ENCODE measurements at places on chromosomes 6 and 20.
A peak's percentile ranks its signal among the peaks of the same experiment; 100 is the strongest.

GRCh38 chr20:59821201-59821600, 112.2 kb downstream of the SYCP2 start:
- DNase-seq, result no peak

DNA sequence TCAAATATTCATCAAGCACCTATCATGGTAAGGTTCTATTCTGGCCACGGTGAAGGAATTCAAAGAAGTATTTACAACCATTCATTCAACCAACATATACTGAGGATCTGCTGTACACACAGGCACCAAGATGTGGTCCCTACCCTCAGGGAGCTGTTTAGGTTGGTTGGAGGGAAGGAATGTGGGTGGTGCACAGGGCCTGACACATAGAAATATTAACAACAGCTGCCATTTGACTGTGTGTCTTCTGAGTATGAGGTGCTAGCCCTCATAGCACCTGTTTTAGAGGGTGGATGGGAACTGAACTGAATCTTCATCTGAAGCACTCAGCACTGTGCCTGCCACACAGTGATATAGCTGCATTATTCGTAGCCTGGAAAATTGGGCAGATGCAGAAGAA, 7.3 kb downstream of the SNPH start:
- DNase-seq, result no peak

DNA sequence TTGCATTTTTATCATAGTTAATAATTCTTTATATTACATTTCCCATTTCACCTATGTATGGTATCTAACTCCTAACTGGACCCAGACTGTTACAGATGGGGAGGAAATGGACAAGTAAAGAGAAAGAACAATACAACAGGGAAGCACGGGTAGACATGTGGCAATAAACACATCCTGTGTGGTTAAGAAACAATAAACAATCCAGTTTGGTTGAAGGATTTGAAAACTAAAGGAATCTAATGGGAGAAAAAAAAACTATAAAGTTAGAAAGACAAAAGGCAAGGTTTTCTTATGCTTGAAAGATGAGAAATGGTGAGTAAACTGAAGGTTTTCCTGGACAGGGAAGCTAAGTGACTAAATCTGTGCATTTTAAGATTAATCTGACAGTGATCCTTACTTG, 34.9 kb upstream of the ALDH8A1 start:
- DNase-seq, result no peak

- DNase-seq, result no peak
Observed at GRCh38 chr20:48797275-48797825, 30.4 kb downstream of the PREX1 start.

DNA sequence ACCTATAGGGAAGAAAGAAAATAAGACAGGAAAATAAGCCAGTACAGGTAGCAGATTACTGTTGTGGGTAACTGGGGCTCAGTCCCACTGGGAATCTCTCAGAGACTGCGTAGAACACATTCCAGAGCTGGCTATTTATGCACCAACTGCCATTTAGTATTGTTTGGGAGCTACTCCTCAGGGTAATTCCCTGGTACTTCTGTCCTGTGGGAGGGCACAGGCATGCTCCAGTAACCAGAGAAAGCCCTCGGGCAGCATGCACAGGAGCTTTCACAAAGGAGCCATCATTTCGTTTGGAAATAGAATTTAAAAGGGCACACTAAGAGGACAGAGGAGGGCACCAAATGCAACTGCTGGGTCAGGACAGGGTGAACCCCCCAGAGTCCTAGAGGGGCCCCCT, 148.0 kb upstream of the LRFN2 start:
- DNase-seq, result no peak

DNA sequence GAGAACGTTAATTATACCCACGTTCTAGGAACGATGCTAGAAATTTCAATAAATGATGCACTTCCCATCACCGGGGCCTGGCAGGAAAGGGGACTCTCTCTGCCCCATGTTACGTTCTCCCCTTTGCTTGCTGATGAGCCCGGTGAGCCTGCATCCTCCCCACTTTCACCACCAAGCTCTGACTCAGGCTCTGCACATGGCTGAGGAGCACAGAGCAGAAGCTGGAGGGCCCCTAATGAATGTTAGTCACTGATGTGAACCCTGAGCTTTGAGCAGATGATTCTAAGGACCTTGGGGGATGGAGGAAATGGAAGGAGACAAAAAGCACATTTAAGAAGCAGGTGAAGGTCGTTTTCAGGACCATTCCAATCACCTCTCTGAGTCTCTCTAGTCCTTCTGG, 468.2 kb upstream of the ARID1B start:
- no peak for DNase-seq

DNA sequence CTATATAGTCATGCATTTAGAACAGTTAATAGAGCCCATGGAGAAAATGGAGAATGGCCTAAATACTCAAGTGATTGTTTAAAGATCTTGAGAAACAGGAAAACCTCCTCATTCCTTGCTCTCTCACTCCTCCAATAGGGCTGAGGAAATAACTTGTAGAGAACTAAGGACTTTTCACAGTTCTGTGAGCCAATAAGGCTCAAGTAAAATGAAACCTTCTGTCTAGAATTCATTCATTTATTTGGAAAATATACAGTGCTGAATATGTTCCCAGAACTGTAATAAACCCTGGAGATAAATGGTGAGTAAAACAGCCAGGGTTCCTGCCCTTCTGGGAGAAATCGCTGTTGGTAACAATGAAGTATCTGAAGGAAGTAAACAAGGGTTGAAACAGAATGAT, 35.3 kb downstream of the ELOVL2 start:
- peak; percentile 33 for DNase-seq

Measured in MG63 (cell line).